Smooth muscle cell of trachea (primary cell): ENCODE measurements at places on chromosomes 5 and 9. TPM values are rescaled to one million over a fixed set of nuclear protein-coding genes. Genes with fewer than 3 reads are reported as not detected.

Gene FNBP1
- total RNA-seq: 30.5 and 36.9 TPM in 2 replicates

Gene ENTREP1
- total RNA-seq: under 0.01 TPM in 1 of 2 replicates, not detected in the other

Gene GAS1
- 37.4 and 58.1 TPM in 2 replicates for total RNA-seq

Gene HMHB1
- not detected in 2 replicates for total RNA-seq

Gene PCDHA1
- under 0.01 TPM in 1 of 2 replicates, not detected in the other for total RNA-seq

Gene MCCC2
- total RNA-seq: 16.4 and 29.4 TPM in 2 replicates

Gene CFAP157
- total RNA-seq: 0.17 TPM in 1 of 2 replicates, not detected in the other

Gene NAA35
- total RNA-seq: 17.2 and 29.1 TPM in 2 replicates

Gene JAKMIP2
- total RNA-seq: 0.50 and 2.6 TPM in 2 replicates

Gene LRRC70
- total RNA-seq: 0.50 and 1.3 TPM in 2 replicates

Gene ROPN1L
- total RNA-seq: 0.29 and 0.66 TPM in 2 replicates

Gene HACD4
- 13.4 and 16.3 TPM in 2 replicates for total RNA-seq

Gene PROB1
- total RNA-seq: 1.2 and 2.6 TPM in 2 replicates

Gene OR13D1
- not detected in 2 replicates for total RNA-seq

Gene PCDHGA6
- 4.8 and 6.3 TPM in 2 replicates for total RNA-seq

Gene NTNG2
- 2.0 and 4.8 TPM in 2 replicates for total RNA-seq

Gene ZNG1F
- total RNA-seq: 3.5 and 7.0 TPM in 2 replicates

Gene CDH18
- total RNA-seq: 8.1 and 17.9 TPM in 2 replicates

Gene IL9
- total RNA-seq: not detected in 2 replicates

Gene TMC1
- 1.3 TPM in 1 of 2 replicates, not detected in the other for total RNA-seq

Gene SPINK4
- total RNA-seq: not detected in 2 replicates

Gene RPS14
- total RNA-seq: 1,590 and 3,512 TPM in 2 replicates

Gene C1QTNF3
- total RNA-seq: 0.99 and 1.5 TPM in 2 replicates

Gene PCDHA6
- 0.44 and 0.50 TPM in 2 replicates for total RNA-seq

Gene UAP1L1
- total RNA-seq: 31.3 and 34.7 TPM in 2 replicates

Gene NOTCH1
- total RNA-seq: 13.7 and 31.6 TPM in 2 replicates

Gene ZNF474
- total RNA-seq: 0.33 TPM in 1 of 2 replicates, not detected in the other

Gene PCDHGA9
- 7.4 and 8.0 TPM in 2 replicates for total RNA-seq

Gene DNAJC25
- 8.3 and 9.3 TPM in 2 replicates for total RNA-seq

Gene GZMA
- total RNA-seq: not detected in 2 replicates

Gene GTF2H2
- 12.5 and 15.4 TPM in 2 replicates for total RNA-seq

Gene GFPT2
- total RNA-seq: 44.7 and 67.6 TPM in 2 replicates

Gene LMX1B
- not detected in 2 replicates for total RNA-seq

Gene NR4A3
- 1.2 and 2.0 TPM in 2 replicates for total RNA-seq

Gene ALDH1A1
- 10.8 and 17.9 TPM in 2 replicates for total RNA-seq

Gene HSPB3
- total RNA-seq: 0.33 TPM in 1 of 2 replicates, not detected in the other

Gene STING1
- 58.9 and 67.6 TPM in 2 replicates for total RNA-seq

Gene TLX3
- not detected in 2 replicates for total RNA-seq

Gene ANKRD31
- total RNA-seq: under 0.01 and 0.29 TPM in 2 replicates

Gene FAM163B
- total RNA-seq: not detected in 2 replicates

Gene IFNA13
- total RNA-seq: not detected in 2 replicates

Gene ANKHD1
- 65.8 and 90.3 TPM in 2 replicates for total RNA-seq

Gene LYSMD3
- total RNA-seq: 13.6 and 23.0 TPM in 2 replicates

Gene SLC34A3
- total RNA-seq: under 0.01 TPM in 1 of 2 replicates, not detected in the other

Gene NDUFAF2
- 20.7 and 33.2 TPM in 2 replicates for total RNA-seq
